Right ventricle myocardium inferior (tissue), 1 donor: ENCODE measurements at places on chromosomes 11 and 22.

DNA sequence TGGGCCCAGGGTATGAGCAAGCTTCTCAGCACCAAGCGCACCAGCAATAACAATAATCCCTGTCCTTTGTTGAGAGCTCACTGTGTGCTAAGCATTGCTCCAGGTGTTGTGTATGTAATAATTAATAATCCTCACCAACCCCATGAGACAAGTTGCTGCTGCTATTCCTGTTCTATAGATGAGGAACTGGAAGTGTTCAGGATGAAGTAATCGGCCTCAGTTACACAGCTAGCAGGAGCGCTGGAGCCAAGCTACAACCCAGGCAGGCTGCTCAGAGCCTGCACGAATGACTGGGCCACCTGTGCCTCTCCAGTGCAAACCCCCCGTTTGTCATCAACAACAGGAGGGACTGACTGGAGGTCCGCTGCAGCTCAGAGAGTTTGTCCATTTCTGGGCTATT is 35.2 kb upstream of the CECR2 start:
- DNase-seq = no peak

DNA sequence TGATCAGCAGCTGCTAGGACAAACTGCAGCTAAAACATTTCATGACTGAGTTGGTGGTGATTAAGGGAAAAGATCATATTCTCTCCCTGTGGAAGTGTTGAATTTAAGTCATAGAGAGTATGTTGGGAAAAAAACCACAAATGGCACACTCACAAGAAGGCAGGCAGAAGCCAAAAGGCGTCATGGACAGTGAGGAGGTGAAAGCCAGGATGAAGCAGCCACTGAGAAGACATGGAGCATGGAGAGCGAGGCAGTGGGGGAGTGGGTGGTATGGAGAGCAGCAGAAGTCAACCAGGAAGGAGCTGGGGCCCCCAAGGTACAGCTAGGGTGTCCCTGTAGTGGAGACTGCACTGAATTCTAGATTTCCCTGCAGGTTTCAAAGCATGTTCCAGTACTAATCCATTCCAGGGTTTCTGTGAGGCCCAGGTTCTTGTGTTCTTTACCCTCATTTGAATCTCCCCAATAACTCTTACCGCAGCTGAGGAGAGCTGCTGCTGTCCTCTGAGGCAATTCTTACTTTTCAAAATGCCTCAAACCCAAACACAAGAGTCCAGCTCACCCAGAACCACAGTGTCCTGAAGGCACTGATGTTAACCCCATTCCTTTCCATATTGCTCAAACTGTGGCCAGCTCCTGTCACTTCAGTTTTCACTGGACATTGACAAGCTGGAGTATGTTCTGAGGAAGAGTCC is 191.8 kb upstream of the E2F8 start:
- no peak for DNase-seq

DNA sequence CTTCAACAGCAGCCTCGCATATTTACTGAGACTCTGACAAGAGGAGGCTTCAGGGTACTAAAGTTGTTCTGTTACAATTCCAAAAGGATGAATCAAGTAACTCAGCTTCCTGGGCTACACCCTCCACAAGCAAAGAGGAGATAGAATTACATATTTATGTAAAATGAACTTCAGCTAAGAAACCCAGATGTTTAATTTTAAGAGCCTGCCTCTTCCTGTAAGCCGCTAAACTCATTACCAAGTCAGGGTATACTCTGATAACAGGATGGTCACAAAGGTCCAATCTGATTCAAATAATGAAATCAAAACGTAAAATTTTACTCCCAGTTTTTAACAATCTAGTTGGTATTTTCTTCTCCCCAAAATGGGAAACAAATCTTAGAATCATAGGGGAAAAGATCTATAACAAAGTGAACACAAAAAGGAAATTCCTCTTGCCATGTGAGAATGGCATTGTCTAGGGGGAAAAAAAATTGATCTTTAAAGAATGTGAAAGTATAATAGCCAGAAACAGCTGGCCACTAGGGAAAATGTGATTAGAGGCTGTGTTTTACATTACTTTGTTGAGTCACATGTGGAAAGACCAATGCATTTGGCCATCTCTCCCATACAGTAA is 30.9 kb downstream of the CHEK2 start:
- no peak for DNase-seq

DNA sequence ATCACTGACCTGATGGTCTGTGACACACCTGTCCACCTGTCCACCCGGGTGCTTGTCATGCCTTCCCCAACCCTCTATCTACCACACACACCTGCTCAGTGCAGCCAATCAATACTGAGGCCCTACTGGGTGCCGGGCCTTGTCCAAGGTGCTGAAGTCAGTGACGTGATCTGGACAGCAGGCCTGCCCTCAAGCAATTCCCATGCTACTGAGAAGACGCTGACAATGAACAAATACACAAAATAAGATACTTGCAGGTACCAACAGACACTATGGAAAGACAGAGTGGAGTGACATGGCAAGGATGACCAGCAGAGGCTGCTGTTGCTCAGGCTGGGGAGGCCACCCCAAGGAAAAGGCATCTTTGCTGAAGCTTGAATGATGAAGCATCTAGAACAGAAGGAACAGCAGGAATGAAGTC is 21.2 kb downstream of the PLAAT3 start:
- no peak for DNase-seq

DNA sequence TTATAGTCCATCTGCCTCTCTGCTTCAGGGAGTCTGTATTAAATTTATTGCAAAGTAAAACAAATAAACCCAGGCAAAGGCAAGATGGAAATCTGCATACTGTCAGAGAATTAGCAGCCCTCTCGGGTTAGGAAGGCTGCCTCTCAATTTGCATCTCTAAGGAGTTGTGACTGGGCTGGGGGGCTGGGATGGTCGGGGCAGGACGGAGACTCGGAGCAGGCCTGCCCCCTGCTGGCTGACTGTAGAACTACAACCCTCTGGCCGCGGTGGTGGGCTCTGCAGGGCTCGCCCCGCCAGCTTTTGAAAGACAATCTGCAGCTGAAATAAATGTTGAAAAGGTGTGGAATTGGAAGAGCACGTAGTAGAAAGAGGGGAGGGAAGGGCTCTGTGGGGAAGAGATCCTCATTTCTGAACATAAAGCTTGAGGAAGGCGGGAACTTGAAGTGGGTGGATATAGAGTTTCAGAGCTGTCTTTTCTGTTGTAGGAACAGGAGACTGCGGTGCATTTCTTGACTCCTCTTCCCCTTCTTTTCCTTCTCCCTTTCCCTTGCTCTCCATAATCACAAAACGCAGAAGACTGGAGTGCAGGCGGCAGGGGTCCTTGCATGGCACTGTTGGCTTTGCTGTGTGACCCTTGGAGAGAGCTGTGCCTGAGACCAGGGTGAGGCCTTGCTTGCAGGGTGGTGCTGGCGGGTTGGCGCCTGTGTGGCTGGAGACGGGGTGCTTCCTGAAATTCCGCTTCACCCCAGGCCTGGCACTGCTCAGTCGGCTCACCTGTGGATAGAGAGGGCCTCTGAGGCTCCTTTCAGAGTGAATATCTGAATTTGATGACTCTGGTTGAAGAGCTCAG is 22.6 kb upstream of the PKNOX2 start:
- DNase-seq = no peak

- DNase-seq = no peak
Measured at GRCh38 chr11:2328021-2328420, 26.2 kb downstream of the TSPAN32 start.

DNA sequence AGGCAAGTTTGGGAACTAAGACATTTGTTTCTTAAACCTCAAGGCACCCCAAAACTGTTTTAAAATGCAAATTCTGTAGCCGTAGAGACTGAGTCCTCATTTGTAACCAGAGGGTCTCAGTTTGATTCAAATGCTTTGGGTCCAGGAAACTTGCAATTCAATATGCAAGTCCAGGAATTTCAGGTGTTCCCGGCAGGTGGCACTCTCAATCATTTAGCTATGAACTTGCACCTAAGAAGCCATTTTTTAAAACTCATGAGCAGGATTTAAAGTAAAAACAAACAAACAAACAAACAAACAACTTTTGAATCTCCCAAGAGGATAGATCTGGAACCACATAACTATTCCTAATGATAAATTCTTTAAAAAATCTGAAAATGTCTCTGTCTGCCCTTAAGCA is 8.7 kb upstream of the ABTB2 start:
- DNase-seq = no peak

DNA sequence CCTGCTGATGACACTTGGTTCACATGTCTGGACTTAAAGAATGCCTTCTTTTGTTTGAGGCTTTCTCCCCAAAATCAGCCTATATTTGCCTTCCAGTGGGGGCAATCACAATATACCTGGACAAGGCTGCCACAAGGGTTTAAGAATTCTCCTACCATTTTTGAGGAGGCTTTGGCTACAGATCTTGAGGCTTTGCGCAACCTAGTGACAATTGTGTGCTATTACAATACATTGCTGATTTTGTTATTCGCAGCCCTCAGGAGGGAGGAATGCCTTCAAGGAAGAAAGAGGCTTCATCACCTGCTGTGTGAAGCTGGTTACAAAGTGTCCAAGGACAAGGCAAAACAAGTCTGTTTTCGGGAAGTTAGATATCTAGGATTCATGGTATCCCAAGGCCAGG is 50.8 kb upstream of the OR4C15 start:
- DNase-seq = no peak

- no peak for DNase-seq
Measured at GRCh38 chr11:78425399-78426070, 7.9 kb upstream of the GAB2 start.

DNA sequence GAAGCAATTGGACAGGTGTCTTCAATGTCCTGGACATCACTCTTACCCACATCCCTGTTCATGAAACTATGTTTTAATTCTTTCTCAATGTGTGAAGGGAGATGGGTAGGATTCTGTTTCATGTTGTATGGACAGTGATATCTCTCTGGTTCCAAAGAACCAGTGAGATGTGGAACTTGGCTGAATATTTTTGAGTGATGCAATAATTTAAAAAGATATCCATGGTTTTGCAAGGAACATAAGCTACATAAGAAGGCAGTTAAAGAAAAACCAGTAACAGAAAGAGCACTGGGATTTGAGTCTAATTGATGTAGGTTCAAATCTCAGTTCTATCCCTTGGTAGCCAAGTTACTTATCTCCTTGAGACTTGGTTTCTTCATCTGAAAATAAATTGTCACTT is 7.7 kb upstream of the ELF5 start:
- no peak for DNase-seq

GRCh38 chr22:36853407-36854099 is 7.3 kb upstream of the NCF4 start:
- DNase-seq = peak; percentile 93

DNA sequence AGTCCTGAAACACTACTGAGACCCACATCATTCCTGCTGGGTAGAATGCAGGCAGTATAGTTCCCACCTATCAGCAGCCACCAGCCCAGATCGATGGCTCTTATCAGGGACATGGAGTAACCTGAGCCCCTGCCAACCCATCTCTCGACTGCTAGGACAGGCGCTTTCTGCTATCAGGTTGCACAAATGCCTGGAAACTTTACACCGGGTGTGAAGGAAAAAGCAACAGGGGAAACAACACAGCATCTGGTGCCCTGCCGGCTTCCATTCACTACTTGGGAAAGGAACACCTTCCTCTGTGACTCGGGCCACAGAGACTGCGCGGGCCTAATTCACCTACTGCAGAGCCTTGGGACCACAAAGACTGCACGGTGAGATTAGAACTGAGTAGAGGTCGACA is 18.5 kb downstream of the RBFOX2 start:
- no peak for DNase-seq

DNA sequence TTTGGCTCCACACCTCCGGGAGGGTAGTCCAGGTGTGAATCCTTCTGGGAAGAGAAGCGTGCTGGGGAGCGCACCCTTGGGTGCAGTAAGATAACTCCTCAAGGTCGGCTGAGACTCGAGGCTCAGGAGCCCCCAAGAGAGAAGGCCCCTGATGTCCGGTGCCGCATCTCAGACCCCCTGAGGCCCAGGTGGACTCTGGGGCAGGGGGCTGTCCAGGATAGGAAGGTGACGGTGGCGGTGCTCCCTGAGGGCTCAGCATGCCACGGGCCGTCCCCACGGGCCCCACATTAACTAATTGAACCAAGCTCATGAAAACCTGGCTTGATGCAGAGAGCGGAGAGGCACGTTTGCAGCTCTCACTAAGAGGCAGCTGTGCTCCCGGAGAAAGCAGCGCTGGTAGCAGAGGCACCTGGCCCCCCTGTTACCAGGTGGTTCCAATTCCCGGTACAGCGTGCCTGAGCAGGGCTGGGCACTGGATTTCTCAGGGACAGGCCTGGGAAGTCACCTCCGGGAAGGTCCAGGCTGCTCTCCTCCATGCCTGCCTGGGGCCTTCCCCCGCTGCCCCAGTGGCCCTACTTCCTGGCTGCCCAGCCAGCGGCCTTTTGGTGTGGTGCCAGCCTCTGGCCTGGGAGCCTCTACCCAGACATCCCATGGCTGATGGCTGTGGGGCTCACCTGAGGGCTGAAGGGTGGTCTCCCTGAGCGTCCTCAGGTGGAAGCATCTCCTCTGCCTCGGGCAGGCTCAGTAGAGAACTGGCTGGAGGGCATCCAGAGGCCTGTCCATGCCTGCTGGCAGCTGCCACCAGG is 1.1 kb downstream of the KCNQ1 start:
- DNase-seq = no peak

- no peak for DNase-seq
Measured at GRCh38 chr11:72519220-72519881, 85.0 kb upstream of the CLPB start.

GRCh38 chr22:24190596-24191208 is 9.4 kb downstream of the SUSD2 start:
- DNase-seq = no peak

GRCh38 chr11:7645206-7645605 is 28.1 kb downstream of the CYB5R2 start:
- no peak for DNase-seq

DNA sequence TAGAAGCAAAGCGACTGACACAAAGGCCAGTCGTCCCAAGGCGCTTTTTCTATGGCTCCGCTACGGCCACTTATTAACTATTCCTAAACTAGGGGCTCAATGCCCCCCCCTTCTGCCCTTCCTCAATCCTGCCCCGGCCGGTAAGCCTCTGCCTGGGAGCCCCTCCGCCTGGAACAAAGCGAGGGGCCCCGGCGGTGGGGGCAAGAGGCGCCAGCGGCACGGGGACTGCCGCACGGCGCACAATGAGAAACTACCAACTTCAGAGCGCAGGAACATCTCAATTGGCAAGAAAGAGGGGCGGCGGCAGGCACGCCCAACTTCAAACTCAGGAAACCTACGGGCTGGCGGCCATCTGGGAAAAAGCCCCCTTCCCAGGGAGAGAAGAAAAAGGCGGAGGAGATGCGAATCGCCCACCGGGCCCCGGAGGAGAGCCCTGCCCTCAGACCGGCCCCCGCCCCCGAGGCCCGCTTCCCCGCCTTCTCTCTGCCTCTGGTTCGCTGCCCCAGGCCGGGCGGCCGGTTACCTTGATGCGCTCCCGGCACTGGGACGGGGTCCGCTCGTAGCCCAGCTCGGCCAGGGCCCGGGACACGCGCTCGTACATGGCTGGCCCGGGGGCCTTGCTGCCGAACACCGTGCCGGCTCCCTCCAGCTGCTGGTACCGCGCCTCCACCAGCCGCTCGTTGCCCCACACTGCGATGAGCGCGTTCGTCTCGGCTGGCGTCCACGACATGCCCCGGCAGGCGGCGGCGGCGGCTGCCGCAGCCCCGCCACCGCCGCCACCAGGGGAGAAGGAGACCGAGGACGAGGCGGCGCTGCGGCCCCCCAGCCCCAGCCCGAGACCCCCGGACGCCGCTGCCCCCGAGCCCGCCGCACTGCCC is 619 bp downstream of the MSANTD2 start:
- peak; percentile 70 for DNase-seq
